NCI-H524 treated with DMSO at 0.1 percent for 48 hours (cell line): ENCODE measurements at places on chromosomes 2 and 18.

- no peak for DNase-seq
Measured at GRCh38 chr2:119062179-119062578, 96.4 kb downstream of the C1QL2 start.

GRCh38 chr18:67964462-67964861 lies 447.9 kb upstream of the DSEL start:
- DNase-seq, result no peak

DNA sequence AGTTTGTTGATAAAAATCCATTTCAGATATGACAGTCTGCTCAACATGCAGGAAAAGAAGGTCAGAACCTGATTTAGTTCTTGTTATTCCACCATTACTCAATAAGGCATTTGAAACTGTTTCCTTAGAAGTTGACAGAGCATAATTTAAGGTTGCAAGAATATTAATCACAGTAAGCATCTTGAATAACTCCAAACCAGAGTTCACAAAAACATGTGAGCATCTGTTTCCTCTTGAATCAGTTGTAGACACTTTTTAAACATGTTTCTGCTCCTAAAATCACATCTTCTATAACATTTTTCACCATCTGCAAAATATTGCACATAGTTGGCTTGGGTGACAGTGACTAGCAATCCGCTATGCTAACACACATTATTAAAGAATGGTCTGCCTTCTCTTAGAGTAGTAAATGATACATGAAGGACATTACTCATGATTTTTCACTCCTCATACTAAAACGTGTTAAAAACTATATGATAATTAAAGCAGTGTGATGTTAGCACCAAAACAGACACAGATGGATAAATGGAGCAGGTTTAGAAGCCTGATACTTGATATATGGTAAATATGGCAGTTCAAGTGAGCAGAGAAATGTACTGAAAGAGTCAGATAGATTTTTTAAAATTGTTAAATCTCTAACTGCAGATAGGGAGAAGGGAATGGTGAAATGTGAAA lies 30.3 kb downstream of the AKAIN1 start:
- no peak for DNase-seq

GRCh38 chr2:11102956-11103860 lies 52.1 kb upstream of the SLC66A3 start:
- DNase-seq, result no peak

GRCh38 chr2:100011272-100011731 lies 131.1 kb downstream of the AFF3 start:
- no peak for DNase-seq
